Stimulated activated CD8-positive, alpha-beta memory T cell treated with anti-CD3 and anti-CD28 coated beads, Interleukin-2, amount 100 ng/mL, for 48 hours (primary cell): ENCODE measurements at places on chromosomes 16 and 17.

GRCh38 chr16:7482032-7482431, 149.4 kb downstream of the RBFOX1 start:
- no peak for DNase-seq

DNA sequence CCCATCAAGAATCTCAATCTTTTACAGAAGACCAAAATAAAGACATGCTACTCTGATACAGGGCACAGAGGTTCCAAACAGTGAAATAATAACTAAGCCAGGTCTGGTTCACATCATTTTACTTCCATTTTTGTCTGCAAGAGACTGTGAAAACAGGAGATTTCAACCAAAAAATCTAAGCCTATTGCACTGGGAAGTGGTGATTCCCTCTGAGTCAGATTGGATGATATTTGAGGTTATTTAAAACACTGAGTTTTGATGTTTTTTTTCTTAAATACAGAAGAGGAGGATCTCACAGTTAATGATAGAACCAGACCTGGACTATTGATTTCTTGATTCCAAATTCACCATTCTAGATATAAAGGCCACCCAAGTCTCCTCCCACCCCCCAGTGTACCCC, 117.3 kb upstream of the FAM20A start:
- DNase-seq = no peak

- DNase-seq = no peak
These were observed 30.1 kb downstream of the FZD2 start for GRCh38 chr17:44587339-44587738.

DNA sequence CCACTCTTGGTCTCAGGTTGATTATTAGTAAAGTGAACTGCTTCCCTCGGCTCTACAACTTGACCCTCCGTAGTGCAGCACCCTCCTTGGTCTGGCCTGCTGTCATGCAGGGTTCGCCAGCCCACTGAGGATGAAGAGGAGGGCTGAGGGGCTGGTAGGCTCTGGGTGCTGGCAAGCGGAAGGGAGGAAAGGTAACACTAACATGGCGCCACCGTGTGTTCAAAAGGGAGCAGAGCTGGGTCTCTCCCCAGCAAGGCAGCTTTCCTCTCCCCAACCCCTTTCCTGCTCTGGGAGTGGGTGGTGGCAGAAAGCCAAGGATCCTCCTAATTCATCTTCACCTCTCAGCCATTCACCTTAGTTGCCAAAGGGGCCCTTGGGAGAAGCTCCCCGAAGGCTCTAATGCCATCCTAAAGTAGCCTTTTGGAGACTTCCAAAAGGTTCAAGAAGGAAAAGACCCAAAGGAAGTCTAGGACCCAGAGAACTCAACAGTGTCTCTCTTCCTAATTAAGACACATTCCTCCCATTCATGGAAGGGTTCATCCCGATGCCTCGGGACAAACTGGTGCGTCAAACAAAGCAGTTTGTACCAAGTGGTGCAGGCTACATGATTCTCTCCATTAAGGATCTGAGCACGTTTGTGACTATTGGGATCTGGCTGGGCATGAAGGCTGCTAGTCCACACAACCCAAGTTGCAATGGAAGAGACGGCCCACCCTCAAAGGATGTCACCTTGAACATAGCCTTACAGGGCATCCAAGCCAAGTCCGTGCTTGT, 90.8 kb upstream of the TOB1 start:
- DNase-seq = peak; percentile 34

DNA sequence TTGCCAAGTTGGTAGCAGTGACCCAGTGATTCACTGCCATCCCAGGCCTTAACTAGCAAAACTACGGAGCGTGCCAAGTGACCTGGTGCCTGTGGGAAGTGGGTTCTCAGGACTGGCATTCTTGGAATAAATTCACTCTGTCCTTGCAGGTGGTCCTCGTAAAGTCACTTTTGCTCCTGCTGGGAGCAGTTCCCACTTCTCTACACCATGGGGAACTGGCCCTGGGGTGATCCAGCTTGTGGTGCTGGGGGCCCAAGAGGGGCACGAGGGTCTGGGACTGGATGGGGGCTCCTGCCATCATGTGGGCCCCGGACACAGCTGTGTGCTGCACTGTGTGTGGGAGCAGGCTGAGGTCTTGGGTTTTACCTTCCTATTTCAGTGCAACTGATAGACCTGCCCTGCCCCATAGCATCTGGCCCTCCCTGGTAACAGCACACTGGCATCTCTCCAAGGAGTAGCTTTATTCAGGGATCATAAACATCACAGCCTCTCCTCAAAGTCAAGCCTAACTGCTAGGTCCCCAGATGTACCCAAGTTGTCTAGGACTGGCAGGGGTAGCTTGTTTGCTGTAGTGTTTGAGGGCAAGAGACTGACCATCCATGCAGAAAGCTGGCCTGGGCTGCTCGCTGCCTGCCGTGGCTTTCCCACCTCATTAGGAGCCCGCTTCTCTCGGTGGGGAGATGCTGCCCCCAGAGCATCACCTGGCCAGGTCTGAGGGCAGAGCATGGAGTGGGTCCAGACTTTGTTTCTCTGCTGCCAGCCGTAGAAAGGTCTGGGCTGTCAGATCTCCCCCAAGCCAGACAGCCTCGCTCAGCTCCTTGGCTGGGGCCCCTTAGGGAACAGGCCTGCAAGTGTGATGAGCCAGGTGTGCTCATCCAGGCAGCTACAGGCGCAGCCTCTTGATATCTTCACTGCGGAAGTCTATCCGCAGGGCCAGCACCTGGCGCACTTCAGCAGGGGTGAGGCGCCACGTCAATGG, 26.0 kb downstream of the FCSK start:
- DNase-seq = no peak

GRCh38 chr16:85401917-85402766, 211.0 kb upstream of the GSE1 start:
- DNase-seq = no peak

DNA sequence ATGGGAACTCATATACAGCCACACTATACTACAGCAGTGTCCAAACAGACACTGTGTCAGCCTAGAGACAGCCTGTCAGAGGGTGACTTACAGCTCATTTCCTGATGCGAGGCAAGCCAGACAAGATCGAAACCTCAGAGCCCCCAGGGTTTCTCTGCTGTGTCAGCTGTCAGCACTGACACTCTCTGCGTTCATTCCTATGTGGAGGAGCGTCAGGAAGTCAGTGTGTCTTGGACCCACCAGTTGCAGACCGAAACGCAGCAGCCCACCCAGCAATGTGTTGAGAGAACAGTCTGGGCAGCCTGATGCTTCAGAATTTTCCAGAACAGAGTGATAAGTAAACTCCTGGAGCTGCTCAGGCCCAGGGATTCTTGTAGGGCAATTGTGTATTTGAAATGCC, 20.6 kb upstream of the MAPT start:
- DNase-seq = no peak

- DNase-seq = no peak
These were observed 349.2 kb upstream of the SALL1 start for GRCh38 chr16:51500306-51500705.

DNA sequence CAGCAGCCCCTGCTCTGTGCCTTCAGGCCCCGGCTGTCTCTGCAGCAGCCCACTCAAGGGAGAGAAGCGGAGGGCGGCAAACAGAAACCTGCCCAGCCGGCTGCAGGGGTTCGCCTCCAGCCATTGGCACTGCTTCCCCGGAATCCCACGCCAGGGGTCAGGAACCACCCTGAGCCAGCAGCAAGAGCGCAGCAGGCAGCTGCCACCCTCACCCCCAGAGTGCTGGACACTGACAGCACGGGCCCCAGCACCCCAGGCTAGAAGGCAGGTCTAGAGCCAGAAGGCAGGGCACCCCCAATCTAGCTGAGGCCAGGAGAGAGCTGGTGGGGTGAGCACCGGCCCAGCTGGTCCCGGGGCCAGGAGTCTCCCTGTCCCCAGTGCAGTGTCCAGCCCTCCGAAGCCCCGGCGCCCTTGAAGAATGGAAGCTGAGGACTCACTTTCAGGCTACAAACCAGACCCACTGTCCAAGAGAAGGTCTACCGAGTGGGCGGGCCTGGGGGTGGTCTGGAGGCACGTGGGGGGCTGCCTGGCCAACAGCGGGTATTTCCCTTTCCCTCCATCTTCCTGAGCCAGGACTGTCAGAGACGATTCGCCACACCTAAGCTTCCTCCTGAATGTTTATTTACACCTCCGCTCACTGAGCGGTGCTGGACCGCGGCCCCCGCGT, 8.4 kb downstream of the UBALD2 start:
- DNase-seq = no peak

- DNase-seq = no peak
These were observed 353.3 kb downstream of the SEC14L1 start for GRCh38 chr17:77493901-77494663.

DNA sequence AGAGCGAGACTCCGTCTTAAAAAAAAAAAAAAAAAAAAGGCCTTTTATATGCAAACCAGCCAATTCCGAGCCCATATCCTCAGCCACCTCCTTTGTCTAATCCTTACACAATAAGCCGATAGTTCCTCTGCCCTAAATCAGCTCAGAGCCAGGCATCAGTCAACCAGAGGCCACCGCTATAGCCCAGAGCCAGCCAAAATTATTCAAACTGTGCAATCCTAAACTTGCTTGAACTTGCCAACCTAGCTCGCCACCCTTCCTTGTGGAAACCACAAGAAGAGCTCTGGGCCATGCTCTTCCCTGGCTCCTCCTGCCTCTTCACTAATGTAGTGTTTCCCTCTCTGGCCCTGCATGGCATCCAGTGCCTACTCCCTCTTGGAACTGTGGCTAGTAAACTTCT, 17.7 kb downstream of the ITGAL start:
- no peak for DNase-seq

DNA sequence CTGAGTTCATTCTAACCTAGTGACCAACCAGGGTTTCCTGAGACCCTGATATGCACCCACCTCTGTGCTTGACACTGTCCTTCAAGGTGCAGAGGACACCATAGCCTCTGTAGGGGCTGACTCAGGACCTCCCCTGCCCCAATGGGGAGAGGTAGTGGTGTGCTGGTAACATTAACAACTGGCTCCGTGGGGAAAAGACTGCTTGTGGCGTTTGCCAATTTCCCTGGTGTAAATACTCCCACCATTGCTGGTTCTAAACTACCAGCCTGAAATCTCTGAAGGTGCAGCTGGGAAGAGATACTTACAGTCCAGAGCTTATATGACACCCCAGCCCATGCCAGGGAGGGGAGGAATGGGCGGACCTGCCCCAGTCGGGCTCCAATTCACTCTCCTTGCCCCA, 54.9 kb downstream of the ENGASE start:
- DNase-seq = no peak

DNA sequence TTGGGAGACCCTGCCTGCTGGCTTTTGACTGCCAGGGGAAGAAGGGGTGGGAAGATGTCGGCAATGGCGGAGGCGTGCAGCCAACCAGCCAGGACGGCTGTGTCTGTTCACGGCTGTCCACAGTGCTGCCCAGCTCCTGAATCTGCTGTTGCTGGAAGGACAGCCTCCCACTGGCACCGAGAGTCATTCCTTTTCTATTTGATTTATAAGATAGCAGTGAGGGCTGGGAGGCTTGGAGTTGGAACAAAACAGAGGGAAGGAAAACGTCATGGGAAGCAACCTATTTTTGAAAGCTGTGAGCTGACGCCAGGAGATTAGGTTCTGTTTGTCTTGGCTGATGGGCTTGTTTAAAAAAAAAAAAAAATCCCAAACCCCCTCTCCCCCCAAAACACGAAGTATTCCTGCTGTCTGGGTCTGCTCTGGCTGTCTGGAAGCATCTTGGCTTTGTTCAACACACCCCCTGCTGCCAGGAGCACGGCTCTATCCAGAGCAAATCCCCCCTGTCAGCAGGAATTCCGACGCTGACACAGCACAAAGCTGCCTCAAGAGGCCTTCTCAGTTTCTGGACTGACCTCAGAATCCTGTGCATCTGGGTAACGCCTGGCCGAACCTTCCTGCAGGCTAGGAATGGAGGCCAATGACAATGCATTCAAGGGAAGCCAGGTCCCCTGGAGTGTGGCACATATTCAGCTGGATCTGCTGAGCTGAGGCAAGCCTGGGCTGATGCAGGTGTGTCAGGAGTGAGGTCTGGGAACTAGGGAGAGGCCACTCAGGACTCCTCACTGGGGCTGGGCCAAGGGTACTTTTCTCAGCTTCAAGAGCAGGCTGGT, 41.0 kb upstream of the SREBF1 start:
- DNase-seq = no peak

DNA sequence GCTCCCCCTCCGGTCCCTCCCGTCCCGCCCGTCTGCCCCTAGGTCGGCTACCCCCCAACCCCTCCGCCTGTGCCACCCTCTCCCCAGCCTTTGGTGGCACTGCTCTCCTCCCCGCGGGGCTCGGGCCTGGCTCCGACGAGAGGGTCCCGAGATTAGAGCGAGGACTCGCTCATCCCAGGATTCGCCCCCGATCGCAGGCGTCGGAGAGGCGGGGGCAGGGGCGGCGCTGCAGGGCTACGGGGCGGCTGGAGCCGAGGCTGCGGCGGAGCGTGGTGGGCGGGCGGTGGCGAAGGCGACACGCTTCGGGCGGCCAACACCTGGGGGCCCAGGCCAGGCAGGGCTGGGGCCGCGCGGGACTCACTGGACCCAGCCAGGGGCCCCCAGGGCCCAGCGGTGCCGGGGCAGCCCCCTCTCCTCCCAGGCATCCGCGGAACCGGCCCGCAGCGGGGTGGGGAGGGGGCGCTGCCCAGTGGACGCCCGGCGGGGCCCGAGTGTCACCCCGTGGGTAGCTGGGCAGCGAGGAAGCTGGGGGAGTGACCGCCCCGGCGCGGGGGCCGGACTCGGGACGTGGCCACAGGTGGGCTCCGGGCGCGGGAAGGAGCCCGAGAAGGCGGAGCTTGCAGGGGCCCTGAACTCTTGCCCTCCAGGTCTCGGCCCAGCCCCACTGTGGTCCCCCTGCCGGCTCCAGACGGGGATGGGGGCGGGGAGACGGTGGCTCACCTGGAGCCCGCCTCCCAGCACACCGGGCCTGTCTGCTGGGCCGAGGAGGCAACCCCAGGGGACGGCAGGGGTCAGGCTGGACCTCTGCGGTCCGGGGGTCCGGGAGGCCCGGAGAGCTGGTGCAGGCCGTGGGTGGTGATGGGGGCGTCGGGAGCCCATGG, 1.5 kb downstream of the MGAT5B start:
- no peak for DNase-seq

DNA sequence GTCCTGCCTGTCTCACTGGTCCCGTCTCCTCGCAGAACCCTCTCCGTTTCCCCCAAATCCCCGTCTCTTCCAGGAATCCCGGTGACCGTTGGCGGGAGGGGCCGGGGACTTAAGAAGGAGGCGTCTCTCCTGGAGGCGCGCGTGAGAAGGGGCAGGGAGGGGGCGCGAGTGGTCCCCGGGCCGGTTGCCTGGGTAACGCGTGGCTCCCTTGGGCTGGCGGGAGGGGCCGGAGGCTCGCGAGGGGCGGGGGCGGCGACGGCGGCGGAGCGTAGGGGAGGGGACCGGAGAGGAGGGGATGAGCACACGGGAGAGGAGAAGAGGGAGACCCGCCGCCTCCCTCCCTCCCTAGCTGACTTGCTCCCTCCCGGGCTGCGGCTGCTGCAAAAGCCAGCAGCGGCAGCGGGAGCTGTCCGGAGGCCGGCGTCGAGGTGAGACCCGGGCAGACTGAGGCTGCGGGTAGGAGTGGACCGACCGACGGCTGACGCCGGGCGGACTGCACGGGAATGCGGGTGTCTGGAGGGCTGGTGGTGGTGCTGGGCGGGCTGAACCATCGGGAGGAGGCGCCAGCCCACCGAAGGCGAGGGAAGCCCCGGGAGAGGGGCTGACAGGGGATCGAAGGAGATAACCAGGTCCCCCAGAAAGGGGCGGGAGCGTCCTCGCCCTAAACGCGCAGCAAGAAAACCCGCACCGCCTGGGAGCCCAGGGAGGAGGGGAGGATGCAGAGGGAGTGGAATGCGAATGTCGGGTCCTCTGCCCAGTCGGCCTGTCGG, at the start of gene PRRT2:
Gene PRRT2, plus strand, starts transcription at position 298 of the 770 bp plus-strand sequence. CDS start 862 bp downstream, outside the sequence.
- no peak for DNase-seq

GRCh38 chr17:35531160-35531559, 6.3 kb downstream of the SLFN12L start:
- no peak for DNase-seq
